ENCODE measurements at places on chromosomes 1 and 21.
A peak's percentile ranks its signal among the peaks of the same experiment; 100 is the strongest.

- no peak for DNase-seq
Measured at GRCh38 chr1:234737967-234738314, 128.0 kb upstream of the IRF2BP2 start.

DNA sequence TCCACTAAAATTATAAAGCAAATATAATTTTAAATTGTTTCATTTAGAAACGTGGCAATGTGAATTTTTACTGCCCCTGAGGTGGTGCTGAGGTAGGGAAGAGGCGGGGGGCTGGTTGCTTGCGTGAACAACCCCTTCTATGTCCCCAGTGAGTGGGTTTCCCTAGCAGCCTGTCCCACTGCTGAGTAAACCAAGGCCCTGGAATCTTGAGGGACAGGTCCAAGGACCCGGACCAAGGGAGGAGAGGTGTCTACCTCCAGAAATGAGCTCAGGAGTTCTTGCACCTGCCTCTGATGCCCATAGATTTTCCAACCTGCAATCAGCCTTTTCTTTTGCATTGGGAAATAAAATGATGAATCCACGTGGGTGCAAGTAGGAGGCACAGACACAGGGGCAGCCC, 649 bp upstream of the LDLRAD1 start:
- DNase-seq, result no peak

- peak; percentile 57 for DNase-seq
Measured at GRCh38 chr1:159921251-159921650, 4.1 kb downstream of the TAGLN2 start.

- no peak for DNase-seq
Measured at GRCh38 chr1:43015269-43015668, 56.6 kb upstream of the SLC2A1 start.

GRCh38 chr1:39422614-39423013, 68.8 kb upstream of the BMP8A start:
- DNase-seq, result no peak

- peak; percentile 78 for DNase-seq
Measured at GRCh38 chr1:207828485-207829158, 76.8 kb downstream of the CD46 start.

DNA sequence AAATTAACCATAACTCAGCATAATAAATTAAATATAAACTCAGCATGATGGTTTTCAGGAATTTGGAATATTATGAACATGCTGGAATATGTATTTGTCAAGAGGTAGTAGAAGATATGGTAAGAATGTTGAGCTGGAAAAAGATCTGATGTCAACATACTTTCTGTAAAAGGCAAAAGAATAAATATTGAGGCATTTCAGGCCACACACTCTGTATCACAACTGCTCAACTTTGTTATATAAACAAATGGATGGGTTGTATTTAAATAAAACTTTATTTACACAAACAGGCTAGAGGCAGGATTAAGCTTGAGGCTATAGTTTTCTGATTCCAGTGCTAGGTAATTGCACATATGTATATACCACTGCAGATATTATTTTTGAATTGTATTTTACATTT, 1409.4 kb downstream of the MRPL39 start:
- DNase-seq, result no peak

All from CD4-positive, alpha-beta T cell treated with Interleukin-17A for 1 hour (primary cell).